ENCODE measurements at places on chromosomes 5 and 9.

GRCh38 chr5:178442405-178443257, 147.6 kb downstream of the COL23A1 start:
- DNase-seq = no peak

DNA sequence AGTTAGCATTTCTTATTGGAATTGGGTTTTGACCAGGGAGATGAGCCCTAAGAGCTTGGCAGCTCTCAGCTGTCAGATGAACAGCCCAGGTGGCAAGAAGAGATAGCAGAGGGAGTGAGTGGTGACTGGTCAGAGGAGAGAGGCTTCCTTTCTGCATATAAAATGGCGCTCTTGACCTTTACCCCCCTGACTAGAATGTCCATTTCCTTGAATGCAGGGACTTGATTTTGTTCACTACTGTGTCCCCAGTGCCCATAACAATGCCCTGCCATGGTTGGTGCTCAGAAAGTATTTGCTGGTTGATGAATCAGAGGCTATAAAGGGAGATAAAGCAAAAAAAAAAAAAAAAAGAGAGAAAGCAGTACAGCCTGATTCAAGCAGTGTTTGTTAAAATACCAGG, 7.2 kb downstream of the CHMP5 start:
- no peak for DNase-seq

DNA sequence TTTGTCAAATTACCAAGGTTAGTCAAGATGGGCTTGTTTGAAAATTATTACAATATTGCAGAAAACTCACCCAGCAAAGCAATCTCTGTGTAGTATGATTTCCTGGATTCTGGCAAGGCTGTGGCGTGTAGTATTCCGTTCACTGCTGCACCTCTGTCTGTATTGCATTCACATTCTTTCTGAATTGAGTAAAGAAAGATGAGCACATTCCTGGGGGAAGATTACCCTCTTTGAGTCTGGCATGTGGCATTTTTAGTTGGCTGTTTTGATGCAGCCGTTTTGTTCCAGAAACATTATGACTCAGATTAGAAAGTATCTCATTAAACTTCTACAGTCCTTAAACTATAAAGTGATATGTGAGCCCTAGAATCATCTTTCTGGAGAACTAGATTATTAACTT, 197.7 kb downstream of the TENT4A start:
- DNase-seq = no peak

DNA sequence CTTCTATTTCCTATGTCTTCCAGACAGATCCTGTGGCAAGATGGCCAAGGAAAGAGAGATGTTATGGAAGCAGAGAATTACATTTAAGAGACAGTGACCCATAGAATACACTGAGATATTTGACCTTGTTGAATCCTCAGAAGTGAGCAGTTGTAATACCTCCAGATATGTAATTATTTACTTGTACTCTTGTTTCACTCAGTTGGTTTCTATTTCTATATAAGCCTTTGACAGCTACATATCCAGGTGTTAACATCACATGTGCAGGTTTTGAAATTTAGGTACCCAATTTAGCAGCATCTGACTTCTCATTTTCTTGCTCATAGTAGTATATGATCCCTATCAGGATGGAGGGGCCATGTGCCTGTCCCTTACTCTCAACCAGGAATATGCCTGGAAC, 269.5 kb downstream of the CD180 start:
- no peak for DNase-seq

DNA sequence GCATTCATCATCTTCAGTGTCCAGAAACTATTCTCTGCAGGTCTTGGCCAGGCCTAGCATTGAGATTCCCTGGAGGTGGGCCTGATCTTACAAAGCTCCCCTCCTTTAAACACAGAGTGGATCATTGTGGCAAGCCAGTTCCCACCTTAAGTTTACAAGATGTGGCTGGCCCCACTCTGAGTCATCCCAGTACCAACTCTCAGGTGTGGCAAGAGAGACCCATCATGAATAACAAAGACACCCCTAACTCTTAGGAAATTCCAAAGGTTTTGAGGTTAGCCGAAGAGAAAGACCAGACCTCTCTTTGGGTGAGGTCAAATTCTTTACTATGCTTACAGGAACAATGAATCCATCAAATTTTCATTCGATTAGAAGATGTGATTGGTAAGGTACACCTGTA, 78.2 kb downstream of the RFK start:
- no peak for DNase-seq

GRCh38 chr9:136764301-136764891, at the start of gene LCN15:
Gene LCN15 (minus strand): TSS chr9:136764518. CDS start chr9:136764488, 30 bp downstream.
- DNase-seq = no peak

All from kidney (tissue), 22 donors.